Stimulated activated CD4-positive, alpha-beta T cell treated with anti-CD3 and anti-CD28 coated beads, Interleukin-1b, Interleukin-23, amount 100 ng/mL, for 24 hours (primary cell): ENCODE measurements at places on chromosomes 6 and 20.

DNA sequence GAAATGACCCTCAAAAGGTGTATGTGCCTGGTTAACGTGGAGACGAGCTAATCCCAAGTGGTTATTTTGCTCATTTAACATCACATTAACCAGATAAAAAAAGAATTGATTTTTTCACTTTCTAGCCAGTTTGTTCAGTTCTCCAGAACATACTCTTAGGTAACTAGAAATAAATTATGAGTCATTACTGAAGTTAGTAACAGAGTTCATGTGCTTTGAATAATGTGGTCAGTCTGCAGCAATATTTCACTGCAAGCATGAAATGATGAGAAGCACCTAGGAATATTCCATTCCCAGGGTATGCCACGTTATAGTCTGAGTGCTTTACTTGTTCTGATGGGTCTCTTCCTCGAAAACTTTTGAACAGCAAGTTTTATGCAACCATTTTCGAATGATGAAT is 138.3 kb upstream of the INSM1 start:
- no peak for DNase-seq

DNA sequence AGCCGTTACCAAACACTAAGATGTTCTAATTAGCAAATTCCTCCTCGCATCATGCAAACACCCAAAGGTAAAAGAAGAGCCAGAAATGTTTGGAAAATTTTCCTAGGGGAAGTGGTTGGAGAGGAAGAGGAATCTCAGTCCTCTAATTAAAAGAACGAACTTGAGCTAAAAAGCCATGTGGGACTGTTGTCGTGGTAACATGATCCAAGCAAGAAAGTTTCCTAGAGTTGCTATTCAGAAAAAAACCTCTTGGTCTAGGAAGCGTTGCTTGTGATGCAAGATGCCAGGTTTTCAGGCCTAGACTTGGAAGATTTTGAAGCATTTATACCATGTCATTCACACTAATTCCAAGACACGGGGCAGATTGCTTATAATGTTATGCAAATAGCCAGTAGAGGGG is 106.8 kb upstream of the DOK5 start:
- no peak for DNase-seq

- DNase-seq = no peak
Observed at GRCh38 chr20:61459705-61460104, 207.6 kb downstream of the CDH4 start.

DNA sequence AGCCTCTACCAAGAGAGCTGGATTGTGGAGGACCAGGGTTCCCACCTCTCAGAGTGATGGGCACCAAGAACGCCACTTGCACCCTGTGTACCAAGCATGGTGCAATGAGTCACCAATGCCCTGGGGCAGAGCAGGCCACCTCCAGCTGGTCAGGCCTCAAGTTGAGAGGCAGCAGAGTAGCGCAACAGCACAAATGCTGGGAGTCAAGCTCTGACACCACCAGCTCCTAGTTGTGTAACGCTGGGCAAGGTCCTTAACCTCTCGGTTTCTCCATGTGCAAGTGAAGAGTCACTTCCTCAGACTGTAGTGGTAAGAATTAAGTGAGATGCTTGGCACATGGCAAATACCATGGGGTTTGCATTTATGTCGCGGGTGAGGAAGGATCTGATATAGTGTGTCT is 25.6 kb downstream of the GFOD1 start:
- DNase-seq = no peak

DNA sequence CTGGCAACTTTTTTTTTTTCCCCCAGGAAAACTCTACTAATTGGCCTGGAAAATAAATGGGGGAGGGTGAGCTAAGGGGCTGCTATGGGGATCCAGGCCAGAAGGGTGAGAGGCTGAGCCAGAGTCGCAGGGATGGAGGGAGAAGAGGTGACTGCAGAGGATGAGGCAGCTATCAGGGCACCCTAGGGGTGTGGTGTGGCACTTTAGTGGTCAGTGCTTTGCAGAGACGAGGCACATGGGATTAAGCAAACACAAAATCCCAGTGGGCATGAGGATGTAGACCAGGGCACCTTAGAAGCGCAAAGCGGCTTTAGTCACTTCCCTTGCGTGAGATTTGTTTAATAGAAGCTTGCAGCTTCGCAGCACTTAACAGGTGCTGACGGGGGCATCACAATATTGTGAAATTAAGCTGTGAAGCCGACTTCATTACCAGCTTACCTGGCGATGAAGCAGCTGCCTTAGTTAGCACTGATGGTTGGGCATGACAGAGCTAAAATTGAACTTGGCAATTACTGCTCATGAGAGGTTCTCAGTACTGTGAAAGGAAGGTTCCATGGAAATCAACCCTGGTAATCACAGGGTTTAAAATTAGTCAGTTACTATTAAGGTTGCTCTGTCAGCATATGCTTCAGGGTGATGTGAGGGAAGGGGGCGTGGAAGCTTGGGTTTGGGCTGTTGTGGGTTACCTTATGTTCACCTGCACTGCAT is 26.0 kb downstream of the TOX2 start:
- DNase-seq = no peak

- DNase-seq = no peak
Observed at GRCh38 chr6:21404577-21404976, 189.0 kb upstream of the SOX4 start.

GRCh38 chr6:150373260-150373701 is 4.5 kb downstream of the IYD start:
- no peak for DNase-seq

- DNase-seq = no peak
Observed at GRCh38 chr6:81929828-81930227, 177.3 kb upstream of the TENT5A start.

DNA sequence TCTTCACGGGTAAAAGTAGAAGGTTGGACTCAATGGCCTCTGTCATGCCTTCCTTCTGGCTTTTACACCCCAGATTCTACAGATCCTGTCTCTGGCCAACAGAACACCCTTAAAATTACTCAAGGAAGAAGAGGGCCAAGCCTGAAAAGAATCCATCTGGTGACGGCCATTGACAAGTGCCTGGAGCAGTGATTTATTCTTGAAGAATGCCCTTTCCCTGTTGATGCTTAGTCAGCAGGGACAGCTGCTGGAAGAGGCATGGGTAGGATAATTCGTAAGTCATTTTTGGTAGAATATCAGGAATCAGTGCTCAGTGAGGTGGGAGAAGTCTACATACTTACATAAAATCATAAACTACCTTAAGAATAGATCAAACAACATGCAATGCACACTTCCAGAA is 397.9 kb downstream of the SAMD5 start:
- DNase-seq = no peak
